ENCODE measurements at places on chromosomes 6 and 20.

DNA sequence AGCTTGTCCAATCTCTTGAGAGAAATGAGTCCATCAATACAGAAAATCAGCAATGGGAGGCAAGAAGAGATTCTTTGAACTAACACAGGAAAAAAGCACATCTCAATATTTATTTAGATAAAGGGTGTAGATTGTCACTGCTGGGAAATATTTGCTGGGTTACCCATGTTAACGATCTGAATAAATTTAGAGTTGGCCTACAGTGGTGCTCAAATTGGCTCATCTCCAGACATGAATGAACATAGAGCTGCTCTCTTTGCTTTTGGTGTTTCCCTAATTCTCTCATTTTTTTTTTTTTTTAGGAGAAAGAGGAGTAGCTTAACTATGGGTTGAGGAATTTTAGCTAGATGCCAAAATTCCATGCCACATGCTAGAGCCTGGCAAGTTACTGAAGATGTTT, 471.2 kb downstream of the PKHD1 start:
- DNase-seq = no peak

GRCh38 chr6:158849899-158850806, 31.0 kb upstream of the EZR start:
- DNase-seq = peak; percentile 99

DNA sequence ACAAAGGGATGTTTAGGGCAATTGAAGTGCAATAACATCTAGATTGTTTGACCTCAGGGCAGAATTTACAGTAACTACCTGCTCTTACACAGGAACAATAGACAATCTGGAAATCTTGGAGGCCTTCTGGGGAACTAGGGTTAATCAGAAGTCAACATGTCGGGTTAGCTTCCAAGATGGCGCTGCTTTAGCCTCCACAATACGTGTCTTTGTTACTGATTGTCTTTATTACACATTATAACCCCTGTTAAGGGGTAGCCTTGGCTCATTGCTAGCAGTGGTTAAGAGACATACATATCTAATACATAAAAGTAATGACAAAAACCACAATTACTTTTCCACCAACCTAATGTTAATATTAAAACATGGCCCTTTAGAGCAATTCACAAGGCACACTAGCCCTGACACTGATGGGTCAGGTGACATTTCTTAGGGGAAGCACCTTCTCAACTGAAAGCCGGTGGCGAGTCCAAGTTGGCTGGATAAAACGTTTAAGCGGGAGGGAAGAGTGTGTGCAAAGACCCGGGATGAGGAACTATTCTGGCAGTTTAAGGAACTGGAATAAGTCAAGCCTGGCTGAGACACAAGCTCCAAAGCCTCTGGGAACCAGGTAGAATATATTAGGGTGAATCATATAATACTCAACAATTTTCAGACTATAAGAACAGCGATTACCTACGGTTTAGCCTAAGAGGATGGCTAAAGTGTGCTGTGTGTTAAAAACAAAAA, 236.9 kb downstream of the BCAS1 start:
- no peak for DNase-seq

- no peak for DNase-seq
These were observed 70.7 kb upstream of the ARMC2 start for GRCh38 chr6:108777536-108777935.

- DNase-seq = no peak
These were observed 229.9 kb downstream of the HACE1 start for GRCh38 chr6:104629826-104630225.

DNA sequence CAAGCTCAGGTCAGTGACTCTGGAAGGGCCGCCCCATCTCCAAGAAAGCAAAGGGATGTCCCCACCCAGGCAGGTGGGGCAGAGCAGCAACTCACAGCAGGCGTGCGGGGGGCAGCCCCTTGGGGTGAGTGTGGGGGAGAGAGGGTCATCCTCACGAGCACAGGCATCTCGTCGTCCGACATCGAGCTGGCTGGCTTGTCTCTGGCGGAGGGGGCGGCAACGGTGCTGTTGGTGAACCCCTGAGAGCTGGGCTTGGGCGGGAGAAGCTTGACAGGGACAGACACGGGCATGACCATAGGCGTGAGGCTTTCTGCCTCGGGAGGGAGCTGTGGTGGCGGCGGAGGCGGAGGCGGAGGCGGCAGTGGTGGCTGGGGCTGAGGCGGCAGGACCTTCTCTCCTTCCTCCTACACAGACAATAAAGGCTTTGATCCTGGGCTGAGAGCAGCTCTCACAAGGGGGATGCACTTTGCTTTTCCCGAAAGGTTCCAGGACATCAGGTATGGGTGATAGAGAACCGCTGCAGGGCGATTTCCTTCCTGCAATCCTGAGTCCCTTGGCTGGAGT, 45.6 kb upstream of the MRPS10 start:
- DNase-seq = no peak

DNA sequence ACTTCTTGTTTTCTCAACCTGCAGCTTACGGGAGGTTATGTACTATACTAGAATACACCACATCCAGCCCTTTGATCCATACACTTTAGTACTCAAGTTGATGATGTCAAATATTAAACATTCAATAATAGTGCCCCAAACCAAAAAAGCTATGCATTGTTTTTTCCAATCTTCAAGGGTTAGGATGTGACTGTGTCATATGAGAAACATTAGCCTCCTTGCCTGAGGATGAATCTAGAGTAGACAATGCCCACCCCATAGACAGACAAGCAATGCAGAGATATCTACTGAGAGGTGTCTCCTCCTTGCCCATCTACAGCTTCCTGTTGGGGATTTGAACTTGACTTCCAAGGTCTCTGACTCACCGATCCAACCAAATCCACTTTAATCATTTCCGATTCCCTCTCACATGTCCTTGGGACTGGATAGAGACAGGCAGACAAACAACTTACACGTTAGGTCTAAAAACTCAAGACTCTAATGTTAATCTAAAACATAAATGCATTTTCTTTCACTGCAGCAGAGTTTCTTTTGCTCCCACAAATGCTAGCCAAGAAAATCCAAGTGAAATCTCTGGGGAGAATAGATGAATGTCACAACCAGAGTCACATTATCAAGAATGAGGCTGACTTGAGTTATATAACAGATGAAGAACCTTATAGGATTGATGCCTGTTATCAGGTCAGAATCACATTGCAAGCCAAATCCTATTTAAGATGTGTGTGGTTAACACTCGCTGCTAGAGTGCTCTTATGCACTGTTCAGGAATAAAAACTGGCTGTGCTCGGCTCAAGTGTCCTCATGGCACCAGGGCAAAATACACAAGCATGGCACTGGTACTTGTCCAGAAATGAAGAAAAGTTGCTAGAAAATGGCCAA, 75.5 kb upstream of the TNFAIP3 start:
- peak; percentile 29 for DNase-seq

DNA sequence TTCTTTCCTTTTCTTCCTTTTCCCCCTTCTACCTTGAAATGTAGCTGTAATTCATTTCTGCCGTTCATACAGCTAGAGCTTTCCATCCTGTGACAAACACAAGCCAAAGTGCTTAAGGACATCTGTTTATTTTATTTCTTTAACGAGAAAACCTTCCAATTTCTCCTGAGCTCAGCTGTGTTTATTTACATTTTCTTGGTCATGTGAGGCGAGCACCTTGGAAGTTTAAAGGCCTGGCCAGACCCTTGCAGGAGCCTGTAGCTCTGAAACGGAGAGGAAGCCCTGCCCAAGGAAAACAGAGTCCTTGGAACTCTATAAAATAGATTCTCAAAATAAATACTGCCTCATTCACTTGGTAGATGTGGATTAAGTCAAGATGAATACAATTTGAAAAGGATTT, 223.1 kb downstream of the EYA2 start:
- DNase-seq = no peak

GRCh38 chr20:57408131-57408530, 16.9 kb downstream of the RBM38 start:
- no peak for DNase-seq

DNA sequence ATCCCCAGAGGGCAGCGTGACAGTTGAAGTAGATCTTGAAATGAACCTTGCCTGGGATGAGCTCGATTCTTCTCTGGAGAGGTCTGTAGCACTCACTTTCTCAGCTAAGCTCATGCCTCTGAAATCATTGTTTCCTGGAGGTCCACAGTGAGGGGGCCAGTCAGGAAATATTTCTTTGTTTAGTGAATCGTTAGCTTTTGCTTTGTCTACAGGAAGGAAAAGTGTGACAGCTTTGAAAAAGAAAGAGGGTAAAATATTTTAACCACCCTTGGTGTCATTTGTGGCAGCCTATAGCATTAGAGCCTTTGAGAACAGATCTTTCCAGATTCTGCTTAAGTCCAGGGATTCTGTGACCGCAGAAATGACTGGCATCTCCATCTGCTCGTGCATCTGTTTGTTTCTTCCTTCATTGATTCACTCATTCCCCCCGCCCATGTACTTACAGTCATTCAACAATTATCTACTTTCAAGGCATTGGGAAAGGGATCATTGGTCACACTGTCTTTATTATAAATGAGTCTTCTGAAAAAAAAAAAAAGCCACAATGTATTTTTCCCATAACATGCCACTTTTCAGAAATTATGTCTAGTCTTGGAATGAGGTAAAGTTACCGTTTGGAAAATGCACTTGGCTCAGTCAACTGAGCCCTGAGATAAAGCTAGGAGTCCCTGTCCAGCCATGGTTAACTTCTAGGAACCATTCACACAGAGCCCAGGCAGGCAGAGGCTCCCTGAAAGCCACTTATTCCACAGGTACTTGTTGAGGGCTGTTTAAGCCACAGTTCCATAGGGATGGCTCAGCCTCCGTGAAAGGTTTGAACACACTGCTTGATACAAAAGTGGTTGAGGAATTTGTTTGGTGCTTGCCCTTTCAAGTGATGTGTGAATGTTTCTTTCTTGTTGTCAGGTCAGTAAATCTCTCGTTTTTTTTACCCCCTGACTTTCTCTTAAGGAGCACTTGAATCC, 86.0 kb downstream of the TIAM2 start:
- DNase-seq = no peak

- no peak for DNase-seq
These were observed 113.9 kb downstream of the CRYBG1 start for GRCh38 chr6:106474466-106474865.

DNA sequence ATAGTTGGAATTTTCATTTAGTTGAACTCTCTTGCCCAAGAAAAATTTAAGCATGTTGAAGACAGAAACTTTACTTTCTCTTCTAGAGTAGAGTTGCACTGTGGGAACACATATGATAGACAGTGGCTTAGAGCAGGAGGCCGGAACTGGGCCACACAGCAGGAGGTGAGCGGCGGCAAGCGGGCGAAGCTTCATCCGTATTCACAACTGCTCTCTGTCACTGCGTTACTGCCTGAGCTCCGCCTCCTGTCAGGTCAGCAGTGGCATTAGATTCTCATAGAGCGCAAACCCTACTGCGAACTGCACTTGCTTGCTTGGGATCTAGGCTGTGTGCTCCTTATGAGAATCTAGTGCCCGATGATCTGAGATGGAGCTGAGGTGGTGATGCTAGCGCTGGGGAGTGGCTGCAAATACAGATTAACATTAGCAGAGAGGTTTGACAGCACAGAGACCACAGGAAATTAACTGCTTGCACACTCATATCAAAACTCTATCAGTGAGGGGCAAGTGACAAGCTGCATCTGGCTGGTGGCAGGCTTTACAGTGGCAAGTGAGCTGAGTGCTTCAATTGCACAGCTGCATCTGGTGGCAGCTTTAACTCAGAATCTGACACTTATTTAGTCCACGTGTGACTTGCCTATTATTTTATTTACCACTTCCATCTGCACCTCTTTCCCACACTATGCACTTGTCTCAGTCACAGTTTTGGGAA, 174.9 kb upstream of the C6orf118 start:
- DNase-seq = no peak

GRCh38 chr6:24355393-24355792, 2.5 kb downstream of the DCDC2 start:
- no peak for DNase-seq

GRCh38 chr20:61566691-61567090, 314.6 kb downstream of the CDH4 start:
- no peak for DNase-seq
